Caco-2 (cell line): ENCODE measurements at places on chromosomes 5 and 9. TPM values are rescaled to one million over a fixed set of nuclear protein-coding genes. Genes with fewer than 3 reads are reported as not detected.

GLT6D1 gene
- total RNA-seq, result not detected in 2 replicates

DNA sequence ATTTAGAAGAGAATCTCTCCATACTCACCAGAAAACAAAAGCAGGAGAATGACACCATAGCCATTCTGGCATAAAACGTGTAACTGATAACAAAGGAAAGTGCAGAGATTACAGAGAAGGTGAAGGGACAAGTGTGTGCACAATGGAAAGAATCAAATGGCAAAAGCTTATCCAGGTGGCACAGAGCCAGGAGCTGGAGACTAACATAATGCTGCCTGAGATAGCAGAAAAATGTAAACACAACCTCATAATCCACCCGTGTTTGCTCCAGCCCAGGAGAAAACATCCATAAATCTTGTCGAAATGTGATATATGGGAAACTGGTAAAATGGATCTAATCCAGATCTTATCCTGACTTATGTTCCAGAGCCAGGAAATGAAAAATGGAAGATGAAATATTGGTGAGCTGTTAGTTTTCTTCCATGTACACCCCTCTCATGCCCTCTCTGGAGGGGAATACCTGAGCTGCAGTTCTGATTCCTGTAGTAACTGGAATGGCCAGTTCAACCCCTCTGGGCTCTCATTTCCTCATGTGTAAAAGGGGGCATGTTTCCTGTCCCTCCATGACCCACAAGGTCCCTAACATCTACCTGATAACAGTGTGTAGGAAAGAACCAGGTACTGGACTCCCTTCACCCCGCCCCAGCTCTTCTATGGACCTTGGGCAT lies 212.3 kb upstream of the DAPK1 start:
- no peak for DNase-seq

DNA sequence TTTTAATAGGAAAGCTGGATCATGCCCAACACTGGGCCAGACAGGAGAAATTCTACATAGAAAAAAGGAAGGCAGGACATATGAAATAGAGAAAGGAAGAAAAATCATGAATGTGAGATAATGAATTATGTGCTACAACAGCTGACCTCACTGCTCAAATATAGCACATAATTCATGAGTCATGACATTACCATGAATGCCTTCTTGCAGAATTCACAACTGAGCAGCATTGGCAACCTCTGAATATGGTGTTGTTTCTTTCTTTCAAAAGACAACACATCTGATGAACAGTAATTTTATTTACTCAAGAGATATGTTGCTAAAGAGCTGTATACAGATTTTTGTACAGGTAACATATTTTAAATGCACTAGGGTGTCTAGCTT lies 34.4 kb downstream of the APBA1 start:
- no peak for DNase-seq

- no peak for DNase-seq
Measured at GRCh38 chr5:93154535-93154934, 426.5 kb downstream of the NR2F1-AS1 start.

- DNase-seq, result no peak
Measured at GRCh38 chr5:68028131-68028727, 187.3 kb upstream of the PIK3R1 start.

- DNase-seq, result no peak
Measured at GRCh38 chr5:61228229-61228628, 66.0 kb upstream of the SMIM15 start.
